ENCODE measurements at places on chromosomes 7 and 10.

DNA sequence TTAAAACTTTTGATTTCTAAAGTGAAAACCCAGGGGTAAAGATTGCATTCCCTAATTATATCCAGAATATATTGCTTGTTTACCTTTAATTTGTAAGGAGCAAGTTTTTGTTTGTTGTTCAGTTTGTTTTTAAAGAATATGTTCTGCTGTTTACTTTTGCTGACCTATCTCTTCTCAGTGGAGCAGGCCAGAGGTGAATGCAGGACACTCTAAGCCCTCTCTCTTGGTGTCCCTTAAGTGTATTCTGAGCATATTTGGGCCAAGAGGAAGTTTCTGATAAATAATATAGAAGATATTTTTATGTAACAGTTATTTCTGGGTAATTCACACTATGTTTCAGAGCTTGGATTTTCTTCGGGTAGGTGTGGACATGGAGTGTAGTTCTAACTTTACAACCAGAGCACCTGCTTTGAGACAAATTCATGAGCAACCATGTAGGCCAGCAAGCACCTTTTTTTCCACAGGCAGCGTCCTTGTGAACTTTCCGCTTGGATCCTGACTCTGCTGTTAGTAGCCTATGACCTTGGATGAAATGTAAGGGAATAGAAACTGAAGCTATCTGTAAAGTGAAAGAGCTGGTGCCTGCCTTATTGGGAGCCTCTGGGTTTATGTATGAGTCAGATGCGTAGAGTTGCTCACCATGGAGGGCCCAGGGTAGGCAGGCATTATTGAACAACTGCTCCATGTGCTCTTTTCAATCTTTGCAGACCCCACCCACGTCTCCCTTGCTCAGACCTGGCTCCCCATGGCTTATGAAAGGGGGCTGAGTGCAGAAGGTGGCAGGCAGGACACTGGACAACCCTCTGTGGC lies 16.1 kb downstream of the OGDH start:
- DNase-seq = no peak

DNA sequence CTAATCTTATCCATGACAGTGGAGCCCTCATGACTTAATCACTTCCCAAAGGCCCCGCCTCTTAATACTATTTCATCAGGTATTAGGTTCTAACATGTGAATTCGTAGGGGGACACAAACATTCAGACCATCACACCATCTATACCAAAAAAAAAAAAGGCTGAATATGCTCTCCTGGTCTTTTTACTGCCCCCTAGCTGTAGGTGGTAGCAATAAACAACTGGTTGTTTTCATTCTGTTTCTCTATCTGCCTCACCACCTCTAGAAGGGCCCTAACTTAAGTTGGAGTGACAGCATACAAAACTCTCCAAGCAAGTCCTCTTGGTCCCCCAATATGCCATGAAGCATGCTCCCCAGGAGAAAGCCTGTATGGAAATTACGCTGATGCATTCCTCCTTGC lies 94.1 kb downstream of the GRM8 start:
- no peak for DNase-seq

DNA sequence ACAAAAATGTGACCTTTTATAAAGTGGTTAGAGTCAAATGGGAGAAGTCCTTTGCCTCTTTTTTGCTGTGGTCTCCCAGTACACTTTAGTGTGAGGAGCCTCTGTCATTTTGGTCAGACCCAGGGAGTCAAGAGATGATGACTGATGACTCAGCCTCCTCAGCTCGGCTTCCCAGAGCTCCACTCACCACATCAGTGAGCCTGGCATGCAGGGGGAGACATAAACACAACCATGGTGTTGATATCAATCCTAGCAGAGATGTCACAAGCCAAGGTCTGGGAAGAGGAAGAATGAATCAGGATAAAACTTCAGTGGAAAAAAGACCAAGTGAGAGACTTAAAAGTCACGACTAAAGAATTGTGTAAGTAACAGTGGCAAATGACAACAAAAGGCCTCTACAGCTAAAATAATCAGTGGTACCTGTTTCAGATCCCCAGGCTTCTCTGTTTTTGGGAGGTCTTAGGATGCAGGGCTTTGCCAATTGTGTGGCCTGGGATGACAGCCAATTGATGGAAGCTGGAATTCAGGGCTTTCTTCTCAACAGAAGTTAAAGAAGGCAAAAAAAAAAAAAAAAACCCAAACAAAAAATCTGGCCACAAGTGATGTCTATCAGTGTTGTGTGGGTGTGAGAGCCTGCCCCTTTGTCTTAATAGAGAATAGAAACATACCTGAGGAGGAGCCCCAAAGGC lies 50.2 kb downstream of the TFAM start:
- DNase-seq = peak; percentile 71

- no peak for DNase-seq
Measured at GRCh38 chr7:90654718-90655427, 58.8 kb downstream of the CDK14 start.

- no peak for DNase-seq
Measured at GRCh38 chr10:11516431-11516746, 95.1 kb downstream of the USP6NL start.

GRCh38 chr10:101818872-101819633 lies 809 bp upstream of the OGA start:
- DNase-seq = no peak

DNA sequence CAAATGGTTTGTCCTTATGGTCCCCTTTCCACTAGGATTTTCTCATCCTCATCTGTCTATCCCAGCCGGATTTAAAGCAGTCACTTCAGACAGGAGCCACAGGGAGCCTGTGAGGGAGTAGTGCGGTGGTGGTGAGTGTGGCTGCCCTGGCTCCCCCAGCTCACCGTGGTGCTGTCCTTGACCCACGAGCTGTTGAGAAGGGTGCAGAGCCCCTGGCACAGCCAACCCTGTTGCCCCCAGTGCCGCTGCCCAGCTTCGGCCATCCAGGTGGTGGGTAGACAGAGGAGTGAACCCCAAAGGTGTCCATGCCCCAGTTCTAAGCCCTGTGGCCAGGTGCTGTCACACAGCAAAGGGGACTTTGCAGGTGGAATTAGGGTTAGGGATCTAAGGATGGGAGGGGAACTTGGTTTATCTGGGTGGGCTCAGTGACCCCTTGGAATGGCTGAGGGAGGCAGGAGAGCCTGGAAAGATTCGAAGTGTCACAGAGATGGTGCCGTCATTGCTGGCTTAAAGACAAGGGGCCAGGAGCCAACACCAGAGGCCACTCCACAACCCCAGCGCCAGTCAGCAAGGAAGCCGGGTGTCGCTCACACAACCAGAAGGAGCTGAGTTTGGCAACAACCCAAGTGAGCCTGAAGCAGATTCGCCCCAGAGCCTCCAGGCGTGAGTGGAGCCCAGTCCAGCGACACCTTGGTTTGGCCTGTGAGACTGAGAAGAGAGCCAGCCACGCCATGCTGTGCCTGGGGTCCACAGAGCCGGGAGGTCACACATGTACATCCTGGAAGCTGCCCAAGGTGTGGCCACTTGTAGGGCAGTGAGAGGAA lies 142.4 kb downstream of the ADCY1 start:
- DNase-seq = no peak

- DNase-seq = no peak
Measured at GRCh38 chr10:101047961-101048892, 13.6 kb upstream of the KAZALD1 start.

DNA sequence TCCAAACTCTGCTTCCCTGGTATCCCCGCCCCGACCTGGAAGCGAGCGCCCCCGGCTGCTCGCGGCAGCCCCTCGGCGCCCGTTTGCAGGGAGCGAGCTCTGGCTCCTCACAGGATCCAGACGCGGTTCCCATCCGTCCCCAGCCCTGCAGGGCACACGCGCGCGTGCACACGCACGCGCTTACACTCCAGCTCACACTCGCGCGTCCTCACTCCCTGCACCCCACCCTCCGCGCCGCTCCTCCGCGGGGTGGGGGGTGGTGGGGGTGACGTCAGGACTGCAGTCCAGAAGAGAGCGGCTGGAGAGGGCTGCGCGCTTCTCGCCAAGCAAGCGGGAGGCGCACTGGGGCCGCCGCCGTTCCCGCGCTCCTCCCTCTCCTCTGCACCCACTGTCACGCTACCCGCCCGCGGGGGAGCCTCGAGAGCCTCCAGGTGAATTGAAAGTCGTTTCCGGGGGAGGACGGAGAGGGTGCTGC lies 255.6 kb downstream of the OTUD1 start:
- no peak for DNase-seq

DNA sequence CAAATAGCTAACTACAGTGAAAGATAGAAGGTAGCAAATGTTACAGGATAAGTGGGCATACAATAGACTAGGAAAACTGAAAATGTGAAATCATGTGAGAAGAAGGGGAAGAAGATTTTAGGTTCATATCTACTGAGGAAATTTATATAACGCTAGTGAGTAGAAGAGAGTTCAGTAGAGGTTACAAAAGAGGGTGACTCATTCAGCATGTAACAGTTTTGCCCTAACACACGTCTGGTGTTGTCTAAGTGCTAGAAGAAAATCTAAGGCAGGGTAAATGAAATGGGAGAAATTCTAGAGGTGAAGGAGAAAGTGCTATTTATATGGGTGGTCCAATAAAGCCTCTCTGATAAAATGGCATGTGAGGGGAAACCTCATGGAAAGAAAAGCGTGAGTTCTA lies 731.4 kb upstream of the POT1 start:
- no peak for DNase-seq

GRCh38 chr7:81321949-81322348 lies 403.1 kb upstream of the SEMA3C start:
- DNase-seq = no peak

DNA sequence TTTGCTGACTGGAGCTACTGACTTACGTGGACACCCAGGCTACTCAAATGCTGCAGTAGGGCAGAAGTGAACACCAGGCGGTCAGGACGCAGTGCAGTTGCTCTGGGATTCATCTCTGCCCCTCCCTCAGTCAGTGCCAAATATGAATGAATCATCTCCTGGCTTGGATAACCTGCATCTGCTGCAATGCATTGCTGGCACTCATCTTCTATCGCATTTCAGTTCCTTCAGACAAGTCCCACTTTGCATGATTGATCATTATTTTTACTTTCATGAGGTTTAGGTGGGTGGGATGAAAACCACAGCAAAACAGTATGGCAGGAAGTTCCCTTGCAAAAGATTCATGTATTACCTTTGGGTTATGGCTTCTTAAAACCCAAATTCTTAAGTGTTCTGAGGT lies 224.6 kb upstream of the NRP1 start:
- DNase-seq = no peak

DNA sequence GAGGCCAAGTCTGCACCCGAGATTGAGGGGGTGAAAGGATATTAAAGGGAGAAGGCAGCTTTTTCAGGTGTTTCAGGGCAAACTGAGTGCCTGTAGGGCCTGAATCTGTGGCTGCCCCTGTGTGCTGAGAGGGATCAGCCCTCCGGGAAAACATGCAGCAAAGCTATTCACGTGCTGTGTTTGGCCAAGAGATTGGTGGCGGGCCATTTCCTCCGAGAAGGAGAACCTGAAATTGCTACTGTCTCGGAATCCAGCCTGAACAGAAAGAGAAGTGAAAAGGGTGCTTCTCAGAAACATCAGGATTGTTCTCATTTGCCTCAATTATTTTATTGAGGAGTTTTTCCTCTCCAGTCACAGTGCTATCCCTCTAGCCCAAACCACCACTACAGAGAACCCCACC lies 16.0 kb downstream of the GIMAP5 start:
- no peak for DNase-seq

DNA sequence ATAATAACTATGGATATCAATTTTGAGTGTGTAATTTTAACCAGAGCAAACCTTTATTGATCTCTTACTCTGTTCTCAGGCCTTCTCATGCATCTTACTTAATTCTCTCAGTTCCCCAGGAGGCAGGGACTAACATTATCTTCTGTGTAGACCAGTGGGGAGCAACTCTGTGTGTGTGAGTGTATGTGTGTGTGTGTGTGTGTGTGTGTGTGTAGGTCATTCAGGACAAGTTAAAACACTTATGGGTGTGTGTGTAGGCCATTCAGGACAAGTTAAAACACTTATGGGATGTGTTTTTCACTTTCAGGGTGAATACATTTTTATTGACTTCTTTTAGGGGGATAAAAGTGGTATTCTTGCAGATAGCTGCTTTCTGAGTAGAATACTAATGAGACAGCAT lies 145.0 kb downstream of the ADAM12 start:
- DNase-seq = no peak

GRCh38 chr7:1735262-1735661 lies 65.2 kb downstream of the ELFN1 start:
- no peak for DNase-seq

DNA sequence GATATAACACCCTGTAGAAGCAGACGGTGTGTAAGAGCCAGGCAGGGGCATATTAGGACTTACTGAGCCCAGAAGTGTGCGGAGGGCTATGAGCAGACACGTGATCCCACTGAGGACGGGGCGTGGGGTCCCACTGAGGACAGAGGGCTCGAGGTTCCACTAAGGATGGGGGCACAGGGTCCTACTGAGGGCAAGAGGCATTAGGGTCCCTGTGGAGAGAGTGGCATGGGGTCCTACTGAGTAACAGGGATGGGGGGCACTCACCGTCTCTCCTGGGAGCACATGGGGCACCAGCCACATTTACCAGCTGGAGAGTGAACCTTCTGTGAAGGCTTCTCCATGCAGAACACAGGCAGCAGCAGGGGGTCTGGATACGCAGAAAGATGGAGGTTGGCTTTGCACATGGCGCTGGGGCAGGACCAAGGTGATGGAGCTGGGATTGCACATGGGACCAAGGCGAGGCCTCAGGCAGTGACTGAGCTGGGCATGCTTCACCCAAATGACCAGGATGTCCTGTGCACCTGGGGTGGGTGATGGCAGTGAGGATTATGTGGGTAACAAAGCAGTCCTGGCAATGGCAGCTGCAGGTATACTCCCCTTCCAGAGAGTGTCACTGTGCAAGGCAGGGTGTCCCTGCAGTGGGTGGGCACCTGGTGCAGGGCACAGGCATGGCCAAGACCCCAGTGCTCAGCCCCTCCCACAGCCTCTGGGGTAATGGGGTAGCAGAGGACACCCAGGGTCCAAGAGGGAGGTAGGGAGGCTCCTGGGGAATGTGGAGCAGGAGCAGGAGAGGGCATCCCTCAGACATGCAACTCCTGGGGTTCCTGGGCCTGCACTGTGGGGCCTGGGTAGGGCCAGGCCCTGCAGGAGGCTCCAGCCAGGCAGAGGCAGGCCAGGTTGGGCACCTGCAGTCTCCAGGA lies 278.1 kb downstream of the TCERG1L start:
- DNase-seq = no peak

DNA sequence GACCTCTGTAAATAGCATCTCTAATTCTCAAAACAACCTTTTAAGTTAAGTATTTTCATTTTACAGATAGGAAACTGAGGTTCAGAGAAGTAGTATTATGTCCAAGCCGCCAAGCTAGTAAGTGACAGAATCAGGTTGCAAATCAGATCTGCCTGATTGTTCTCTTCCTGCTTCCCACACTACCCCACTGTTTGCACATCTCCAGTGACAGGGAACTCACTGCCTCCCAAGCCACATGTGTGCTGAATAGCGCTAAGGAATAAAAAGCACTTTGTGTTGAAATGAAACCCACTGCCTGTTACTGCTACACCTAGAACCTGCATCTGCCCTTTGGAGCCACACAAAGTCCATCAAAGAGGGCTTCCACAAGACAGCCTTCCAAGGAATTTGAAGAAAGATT lies 45.1 kb upstream of the WDR11 start:
- DNase-seq = no peak

DNA sequence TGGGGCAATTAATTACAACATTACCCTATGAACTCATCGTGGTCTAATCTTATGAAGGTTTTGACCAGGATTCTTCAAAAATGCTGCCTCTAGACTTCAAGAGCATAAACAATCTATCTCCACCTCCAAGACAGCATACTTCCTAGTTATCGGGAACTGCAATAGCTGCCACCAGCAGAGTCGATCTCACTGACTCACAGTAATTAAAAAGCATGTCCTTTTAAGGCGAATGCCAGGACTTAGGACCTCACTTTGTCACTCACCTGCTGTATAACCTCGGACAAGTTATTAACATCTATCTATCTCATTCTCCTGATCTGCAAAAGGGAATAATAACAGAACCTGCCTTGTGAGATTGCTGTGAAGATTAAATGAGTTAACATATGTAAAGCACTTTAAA lies 666.0 kb upstream of the COBL start:
- no peak for DNase-seq

Measured in lower leg skin (tissue), 4 donors.